ENCODE measurements at places on chromosomes 12 and 14.

DNA sequence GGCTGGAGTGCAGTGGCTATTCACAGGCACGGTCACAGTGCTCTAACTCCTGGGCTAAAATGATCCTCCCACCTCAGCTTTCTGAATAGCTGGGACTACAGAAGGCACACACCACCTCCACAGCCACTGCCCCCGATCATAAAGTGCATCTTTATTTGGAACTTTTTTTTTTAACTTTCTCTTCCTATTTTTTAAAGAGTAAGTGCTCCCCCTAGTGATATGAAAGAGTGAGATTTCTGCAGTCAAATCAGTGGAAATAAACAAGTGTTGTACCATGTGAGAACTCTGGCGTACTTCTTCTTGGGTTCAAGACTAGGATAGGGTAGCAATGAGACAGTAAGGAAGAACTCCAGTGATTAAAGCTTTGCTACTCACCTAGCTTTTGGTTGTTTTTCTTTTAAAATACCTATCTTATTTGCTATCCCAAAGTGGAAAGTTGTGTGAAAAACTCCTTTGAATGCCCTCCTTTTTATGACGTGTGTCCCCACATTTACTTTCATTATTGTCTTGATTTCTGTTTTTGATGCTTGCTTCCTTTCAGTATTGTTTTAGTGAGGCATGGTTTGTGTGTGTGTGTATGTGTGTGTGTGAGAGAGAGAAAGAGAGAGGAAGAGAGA, 6.6 kb downstream of the PPP4R4 start:
- no peak for DNase-seq

- no peak for DNase-seq
These were observed 31.2 kb downstream of the RHOF start for GRCh38 chr12:121762269-121762668.

DNA sequence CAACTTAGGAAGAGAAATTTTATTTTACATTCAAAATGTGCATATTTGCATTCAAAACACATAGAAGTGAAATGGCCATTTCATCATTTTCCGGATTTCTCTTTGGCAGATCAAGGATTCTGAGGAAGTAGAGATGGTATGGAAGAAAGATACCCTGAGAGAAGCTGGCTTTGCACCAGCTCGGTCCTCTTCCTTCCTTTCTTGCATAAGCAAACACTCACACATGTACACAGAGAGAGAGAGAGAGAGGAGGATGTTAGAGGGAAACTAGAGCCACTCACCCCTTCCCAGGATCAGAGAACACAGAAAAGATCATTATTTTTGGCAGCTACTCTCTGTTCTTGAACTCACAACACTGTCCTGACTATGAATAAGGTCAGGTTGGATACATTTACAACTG, 15.6 kb upstream of the PLEKHD1 start:
- no peak for DNase-seq

- no peak for DNase-seq
These were observed 253.7 kb upstream of the HMGA2 start for GRCh38 chr12:65570451-65571130.

- no peak for DNase-seq
These were observed 5.7 kb upstream of the SERPINA1 start for GRCh38 chr14:94394025-94394493.

All from right renal cortex interstitium (tissue), 3 donors.